ENCODE measurements at places on chromosomes 5 and 9. TPM values are rescaled to one million over a fixed set of nuclear protein-coding genes. Genes with fewer than 3 reads are reported as not detected.

DNA sequence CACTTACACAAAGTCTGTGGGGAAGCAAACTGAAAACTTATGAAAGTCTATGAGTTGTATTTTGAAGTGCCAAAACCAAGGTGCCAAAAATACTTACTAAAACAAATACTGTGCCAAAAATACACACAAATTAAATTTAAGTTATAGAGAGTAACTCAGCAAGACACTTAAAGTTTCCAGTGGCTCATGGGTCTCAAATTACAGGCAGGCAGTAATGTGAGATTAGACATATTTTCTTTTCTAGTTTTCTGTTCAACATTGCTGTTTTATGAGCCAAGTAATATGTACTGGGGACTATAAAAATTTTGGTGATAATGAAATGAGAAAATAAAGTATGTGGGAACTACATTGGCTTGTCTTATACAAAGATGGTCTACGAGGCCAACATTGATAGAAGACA is 172.2 kb upstream of the SNX2 start:
- DNase-seq: no peak

- DNase-seq: peak; percentile 54
Measured at GRCh38 chr5:59598547-59598874, 295.0 kb downstream of the PDE4D start.

- no peak for DNase-seq
Measured at GRCh38 chr5:35342664-35343063, 112.4 kb upstream of the PRLR start.

DNA sequence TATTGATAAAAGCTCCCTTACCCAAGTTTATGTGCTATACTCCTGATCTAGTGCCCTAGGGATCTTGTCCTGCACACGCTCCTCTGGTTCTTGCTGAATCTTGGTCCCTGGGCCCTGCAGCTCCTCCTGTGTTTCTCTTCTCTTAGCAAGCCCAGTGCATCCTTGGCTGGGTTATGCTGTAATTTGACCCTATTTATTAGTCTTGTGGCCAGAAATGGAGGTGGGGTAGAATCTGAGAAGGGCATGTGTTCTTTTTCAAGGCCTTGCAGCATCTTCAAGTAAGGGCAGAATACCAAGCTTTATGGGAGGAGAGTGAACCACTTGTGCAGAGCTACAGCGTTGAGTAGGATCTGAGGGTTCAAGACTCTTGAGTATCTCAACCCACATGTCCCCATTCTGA is 366.8 kb downstream of the FAM170A start:
- DNase-seq: peak; percentile 28

OTULINL gene
- total RNA-seq: 24.7 TPM

Measured in M059J (cell line).